HAP-1 (cell line): ENCODE measurements at places on chromosomes 13 and 19.

- DNase-seq, result no peak
Observed at GRCh38 chr13:39106216-39107005, 68.2 kb downstream of the NHLRC3 start.

GRCh38 chr19:10538204-10538983 is 5.3 kb upstream of the ATG4D start:
- DNase-seq, result no peak

GRCh38 chr19:2983351-2984214 is 6.2 kb downstream of the TLE6 start:
- peak; percentile 80 for DNase-seq

DNA sequence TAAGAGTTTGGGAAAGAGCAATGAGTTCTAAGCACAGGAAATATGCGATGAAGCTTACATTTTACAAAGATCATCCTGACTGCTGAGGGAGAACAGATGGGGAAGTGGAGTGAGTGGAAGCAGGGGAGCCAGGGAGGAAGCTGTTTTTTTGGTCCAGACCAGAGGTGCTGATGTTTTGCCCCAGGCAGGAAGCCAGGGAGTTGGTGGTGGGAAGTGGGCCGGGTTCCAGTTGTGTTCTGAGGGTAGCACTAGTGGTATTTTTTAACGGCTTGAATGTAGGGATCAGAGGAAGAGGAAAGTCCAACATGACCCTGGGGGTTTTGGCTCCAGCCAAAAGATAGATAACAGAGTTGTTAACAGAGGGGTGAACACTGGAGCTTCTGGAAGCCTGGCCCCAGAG is 20.7 kb upstream of the OLFM4 start:
- no peak for DNase-seq

DNA sequence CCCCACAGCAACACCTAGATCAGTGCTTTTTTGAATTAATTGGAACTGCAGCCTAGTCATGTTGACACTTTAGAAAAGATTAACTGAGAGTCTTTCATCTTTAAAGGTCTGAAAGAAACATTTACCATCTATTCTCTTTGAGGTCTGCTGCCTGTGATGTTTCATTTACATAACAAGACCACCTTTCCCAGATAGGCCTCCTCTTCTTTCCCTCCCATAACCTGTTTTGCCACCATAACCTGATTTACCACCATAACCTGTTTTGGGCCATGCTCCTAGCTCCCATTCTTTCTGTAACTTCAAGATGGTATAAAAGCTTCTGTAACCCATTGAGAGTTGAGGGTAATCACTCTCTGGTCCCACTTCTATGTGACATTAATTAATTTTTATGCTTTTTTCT is 320.8 kb downstream of the PCDH20 start:
- DNase-seq, result no peak

GRCh38 chr19:16714702-16715287 is 4.9 kb upstream of the NWD1 start:
- peak; percentile 36 for DNase-seq

DNA sequence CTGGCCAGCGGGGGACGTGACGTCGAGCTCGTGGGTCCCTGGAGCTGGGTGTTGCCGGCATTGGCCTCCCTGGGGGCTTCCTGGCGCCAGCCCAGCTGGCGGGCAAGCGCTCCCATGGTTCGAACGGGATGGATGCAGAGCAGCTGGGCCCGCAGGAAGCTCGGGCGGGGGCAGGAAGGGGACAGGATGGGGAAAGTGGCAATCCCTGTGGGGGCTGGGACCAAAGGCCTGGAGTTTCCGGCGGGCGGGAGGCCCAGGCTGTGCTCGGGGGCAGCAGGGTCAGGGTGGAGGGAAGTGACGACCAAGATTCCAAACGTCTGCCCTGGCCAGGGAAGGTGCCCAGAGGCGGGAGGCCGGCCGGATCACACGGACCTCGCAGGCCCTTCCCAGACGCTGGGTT is 19.3 kb downstream of the PALM start:
- DNase-seq, result no peak
